Bronchial epithelial cell (primary cell): ENCODE measurements at places on chromosomes 16 and 17.

DNA sequence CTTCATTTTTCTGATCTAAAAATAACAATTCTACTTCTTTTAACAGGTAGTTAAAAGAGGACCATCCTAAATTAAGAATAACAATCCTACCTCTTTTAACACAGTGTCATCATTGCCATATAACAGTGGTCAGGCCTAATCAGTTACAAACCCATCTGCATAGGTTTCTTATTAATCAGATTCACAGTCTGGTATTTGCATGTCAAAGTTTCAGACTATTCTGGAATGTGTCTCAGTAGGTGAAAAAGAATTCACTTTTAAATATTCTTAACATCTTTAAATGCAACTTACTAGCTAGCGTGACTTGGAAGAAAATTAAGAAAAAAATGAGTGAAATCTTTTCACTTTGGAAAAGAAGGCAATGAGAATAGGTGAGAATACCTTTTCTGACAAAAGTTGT is 6.8 kb upstream of the KRT12 start:
- no peak for DNase-seq

GRCh38 chr16:48608871-48609651 is 919 bp downstream of the N4BP1 start:
- peak; percentile 14 for DNase-seq

GRCh38 chr16:77285676-77286075 is 86.5 kb downstream of the SYCE1L start:
- DNase-seq, result no peak

DNA sequence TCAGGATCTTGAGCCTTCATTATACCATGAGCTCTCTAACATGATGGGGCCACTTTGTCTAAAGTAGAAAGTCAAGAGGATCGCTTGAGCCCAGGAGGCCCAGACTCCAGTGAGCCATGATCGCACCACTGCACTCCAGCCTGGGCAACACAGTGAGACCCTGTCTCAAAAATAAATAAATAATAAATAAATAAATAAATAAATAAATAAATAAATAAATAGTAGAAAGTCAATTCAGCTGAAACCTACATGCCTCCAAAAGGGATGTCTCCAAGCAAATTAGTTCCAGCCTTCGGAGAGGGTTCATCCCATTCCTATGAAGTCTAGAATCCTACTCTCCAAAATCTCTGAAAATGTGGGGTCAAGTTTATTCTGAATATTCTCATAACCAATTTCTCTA is 26.0 kb downstream of the C17orf67 start:
- DNase-seq, result no peak

DNA sequence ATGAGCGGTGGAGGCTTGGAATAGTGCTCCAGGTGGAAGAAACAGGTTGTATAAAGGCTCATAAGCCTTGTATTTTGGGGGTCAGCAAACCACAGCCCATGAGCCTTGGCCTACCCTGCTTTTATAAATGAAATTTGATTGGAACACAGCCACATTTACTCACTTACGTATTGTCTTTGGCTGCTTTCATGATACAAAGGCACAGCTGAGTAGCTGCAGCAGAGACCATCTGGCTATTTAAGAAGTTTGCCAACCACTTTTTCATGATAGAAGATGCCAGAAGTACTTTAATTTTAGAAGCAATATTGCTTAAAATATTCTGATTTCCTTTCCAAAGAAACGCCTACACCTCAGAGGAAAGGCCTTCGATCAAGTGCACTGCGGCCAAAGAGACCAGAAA is 73.8 kb downstream of the C17orf58 start:
- no peak for DNase-seq

- DNase-seq, result no peak
Observed at GRCh38 chr16:15536843-15537242, 102.5 kb downstream of the BMERB1 start.

DNA sequence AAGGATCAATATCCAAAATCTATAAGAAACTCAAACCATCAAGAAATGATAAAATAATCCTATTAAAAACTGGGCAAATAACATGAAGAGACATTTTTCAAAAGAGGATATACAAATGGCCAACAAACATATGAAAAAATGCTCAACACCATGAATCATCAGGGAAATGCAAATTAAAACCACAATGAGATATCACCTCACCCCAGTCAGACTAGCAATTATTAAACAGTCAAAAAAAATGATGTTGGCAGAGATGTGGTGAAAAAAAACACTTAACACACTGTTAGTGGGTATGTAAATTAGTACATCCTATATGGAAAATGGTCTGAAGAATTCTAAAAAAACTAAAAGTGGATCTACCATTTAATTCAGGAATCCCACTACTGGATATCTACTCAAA is 379.0 kb upstream of the SOX9 start:
- peak; percentile 59 for DNase-seq
